D721Med (cell line): ENCODE measurements at places on chromosomes 3 and 15.

DNA sequence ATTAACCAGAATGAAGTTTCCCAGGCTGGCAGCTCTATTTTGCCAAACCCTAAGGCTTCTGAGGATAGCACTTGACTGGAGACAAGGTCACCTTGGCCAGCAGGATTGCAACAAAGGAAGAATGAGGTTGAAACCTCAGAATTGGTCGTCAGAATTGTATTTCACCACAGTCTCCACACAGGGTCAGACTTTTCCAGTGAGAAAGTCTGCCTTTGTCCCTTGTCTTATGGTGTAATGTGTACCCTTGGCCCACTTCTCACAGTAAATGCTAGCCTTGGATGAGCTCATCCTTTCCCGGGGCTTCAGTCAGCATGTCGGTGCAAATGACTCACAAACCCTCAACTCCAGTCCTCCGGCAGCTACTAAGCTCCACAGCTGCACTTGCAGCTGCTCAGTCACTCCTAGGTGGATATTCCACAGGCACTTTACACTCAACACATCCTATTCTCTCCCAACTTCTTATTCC lies 19.7 kb downstream of the SSR3 start:
- DNase-seq, result no peak

DNA sequence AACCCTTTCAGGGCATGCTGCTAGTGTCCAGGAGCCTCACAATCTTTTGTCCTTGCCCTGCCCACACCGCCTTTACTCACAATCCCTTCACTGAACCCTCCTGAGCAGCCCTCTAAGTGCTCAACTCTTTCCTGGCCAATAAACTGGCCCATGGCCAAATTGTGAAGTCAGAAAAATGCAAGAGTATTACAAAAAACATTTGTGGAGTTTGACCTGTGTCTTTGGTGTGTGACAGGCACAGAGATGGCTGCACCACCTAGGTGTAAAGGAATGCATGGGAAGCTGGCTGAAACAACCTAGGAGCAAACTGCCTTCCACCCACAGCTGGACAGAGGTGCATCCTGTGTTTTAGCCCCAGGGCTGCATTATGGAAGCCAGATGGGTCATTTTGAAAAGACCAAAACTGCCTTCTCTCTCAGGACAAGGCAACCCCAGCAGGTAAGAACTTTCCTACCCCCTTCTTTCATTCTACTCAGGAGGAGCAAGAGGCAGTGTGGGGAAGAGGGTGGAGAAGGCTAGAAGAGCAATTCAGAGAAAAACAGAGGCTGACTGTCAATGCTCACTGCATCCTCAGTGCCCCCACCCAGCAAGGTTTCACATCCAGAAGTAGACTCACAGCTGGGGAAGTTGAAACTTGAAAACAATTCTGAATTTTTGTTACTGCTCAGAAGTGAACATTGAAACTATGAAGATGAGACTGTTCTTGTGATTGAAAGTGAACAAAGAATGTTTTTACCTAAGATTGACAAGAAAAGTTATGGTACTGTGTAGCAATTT lies 78.6 kb downstream of the TRIM42 start:
- no peak for DNase-seq

DNA sequence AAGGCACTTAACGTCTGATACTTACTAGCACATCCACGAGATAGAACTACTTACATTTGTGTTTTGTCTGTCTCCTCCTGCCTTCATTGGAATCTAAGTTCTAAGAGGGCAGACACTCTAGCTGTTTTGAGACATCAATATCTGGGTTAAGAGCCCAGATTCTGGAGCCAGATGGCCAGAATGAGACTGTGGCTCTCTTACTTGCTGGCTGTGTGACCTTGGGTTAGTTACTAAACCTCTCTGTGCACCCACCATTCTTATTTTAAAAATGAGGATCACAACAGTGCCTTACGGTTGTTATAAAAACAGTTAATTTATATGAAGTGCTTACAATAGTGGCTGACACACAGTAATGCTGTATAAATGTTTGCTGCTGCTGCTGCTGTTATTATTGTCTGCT lies 7.7 kb downstream of the STARD5 start:
- no peak for DNase-seq

GRCh38 chr15:94306700-94307650 lies 75.6 kb downstream of the MCTP2 start:
- no peak for DNase-seq

DNA sequence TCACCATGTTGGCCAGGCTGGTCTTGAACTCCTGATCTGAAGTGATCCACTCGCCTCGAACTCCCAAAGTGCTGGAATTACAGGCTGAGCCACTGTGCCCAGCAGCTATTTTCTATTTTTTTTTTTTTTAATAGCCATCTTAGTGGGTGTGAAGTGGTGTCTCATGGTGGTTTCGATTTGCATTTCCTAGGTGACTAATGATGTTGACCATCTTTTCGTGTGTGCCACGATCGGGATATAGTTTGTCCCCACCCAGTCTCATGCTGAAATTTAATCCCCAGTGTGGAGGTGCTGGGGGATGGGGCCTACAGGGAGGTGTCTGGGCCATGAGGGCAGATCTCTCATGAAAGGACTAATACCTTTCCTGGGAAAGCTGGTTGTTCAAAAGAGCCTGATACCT lies 41.8 kb upstream of the MUC13 start:
- DNase-seq, result no peak

DNA sequence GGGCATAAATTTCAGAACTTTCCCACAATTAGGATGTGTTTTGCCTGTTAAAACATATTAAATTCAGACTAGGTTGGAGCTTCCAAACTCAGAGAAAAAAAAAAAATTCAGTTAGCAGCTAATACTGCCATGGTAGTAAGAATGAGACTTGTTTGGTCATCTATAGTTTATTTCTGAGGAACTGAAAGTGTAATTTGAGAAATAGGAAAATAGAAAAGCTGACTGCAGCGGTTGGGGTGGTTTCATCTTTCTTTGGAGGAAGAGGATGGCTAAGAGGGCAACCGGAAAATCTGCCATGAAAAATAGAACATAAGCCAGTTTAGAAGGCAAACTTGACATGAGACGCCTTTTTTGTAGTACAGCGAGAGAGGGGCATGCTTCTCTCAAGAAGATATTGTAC lies 371.2 kb upstream of the ROBO2 start:
- DNase-seq, result no peak

DNA sequence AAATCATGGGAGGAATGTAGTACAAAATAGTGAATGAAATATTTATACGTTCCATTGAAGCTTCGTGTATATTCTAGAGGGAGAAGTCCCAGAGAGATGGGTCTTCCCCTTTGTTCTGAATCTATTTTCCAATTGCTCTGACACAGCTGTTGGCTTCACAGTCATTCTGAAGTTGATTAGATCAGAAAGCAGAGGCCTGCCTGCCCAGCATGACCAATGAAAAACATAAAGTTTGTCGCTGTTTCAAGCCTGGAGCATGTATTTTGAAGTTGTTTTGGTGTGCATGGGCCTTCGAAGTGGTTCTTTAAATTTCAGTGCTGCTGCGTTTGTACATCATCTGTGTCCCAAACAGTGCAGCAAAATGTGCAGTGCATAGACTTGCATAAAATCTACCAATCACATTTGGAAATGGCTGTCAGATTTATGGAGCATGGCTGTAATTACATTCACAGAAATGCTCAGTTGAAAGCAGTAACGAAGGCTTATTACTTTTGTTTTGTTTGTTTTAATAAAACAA lies 31.0 kb upstream of the RBMS3 start:
- no peak for DNase-seq

DNA sequence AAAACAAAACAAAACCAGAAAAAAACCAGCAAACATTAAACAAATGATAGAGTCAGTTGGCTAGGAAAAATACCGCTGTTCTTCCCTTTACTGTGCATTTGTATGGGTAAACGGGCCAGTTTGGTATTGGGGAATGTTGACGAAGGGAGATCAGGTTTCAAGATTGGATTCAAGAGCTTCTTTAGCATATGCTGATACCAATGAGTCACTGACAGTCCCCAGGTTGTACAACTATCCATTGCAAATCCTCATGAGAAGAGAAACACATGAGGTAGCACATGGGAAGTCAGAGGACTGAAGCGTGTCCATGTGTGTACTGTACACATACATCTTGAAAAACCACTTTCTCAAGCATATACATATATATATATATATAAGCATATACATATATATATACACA lies 25.6 kb downstream of the TIGIT start:
- DNase-seq, result no peak
